Stimulated activated naive CD4-positive, alpha-beta T cell treated with Interleukin-2 at 50 U/mL for 16 hours (primary cell): ENCODE measurements at places on chromosomes 7 and 10.

GRCh38 chr10:88879534-88880281, at the start of gene STAMBPL1:
Gene STAMBPL1 (plus strand): TSS chr10:88880245. CDS start chr10:88901709, 21,464 bp downstream.
- peak; percentile 75 for DNase-seq

GRCh38 chr10:1366322-1366691, 310.1 kb downstream of the WDR37 start:
- no peak for DNase-seq

DNA sequence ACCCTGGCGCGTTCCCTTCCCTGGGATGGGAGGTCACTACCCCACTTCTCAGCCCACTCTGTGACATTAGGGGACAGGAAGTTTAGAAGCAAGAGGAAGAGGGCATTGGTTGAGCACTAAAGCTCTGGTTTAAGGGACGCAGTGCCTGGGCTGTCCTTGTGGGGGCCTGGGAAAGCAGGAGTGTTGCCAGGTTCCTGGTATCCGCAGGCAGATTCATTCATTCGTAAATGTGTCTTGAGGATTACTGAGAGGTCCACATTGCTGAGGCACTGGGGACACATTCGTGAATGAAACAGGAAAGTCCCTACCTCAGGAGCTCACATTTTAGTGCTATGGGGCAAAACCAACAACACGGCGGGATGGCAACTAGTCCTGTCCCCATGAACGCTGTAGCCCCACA, 69.4 kb downstream of the COL13A1 start:
- no peak for DNase-seq

- no peak for DNase-seq
These were observed 86.5 kb downstream of the HERC4 start for GRCh38 chr10:67988606-67989005.

DNA sequence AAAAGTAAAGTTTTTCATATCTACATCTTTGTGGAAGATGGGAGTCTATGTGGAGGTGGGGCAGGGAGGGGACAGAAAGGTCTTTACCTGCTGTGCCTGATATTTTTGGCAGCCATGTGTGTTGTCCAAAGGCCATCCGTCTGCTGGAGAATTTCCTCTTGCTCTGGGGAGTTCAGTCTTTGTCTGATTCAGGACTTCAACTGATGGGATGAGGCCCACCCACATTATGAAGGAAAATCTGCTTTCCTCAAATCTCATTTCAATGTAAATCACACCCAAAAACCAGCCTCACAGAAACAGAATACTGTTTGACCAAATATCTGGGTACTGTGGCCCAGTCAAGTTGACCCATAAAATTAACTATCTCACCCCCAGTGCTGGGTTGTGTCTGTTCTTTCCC, 12.5 kb upstream of the ITIH5 start:
- no peak for DNase-seq

- no peak for DNase-seq
These were observed 44.4 kb downstream of the JAKMIP3 start for GRCh38 chr10:132110111-132110521.

- no peak for DNase-seq
These were observed 154.0 kb downstream of the REEP3 start for GRCh38 chr10:63675171-63675570.

DNA sequence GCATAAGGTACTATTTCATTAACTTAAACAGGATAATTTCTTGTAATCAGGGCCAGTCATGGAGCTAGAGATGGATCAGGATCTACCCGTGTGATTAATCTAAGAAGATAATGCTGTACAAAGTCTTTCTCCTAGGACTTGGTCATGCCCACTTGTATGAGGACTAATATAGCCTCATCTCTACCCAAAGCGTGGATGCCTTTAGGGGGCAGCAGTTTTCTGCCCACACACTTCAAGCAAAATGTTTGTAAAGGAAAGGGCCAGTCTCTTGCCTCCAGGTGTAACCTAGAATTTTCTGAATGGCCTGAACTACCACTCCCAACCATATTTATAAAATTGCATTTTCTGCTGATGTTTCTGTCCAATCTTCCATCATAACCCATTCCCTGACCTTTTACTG, 764.0 kb upstream of the IGFBP3 start:
- DNase-seq = no peak

- no peak for DNase-seq
These were observed 87.6 kb downstream of the SH3PXD2A start for GRCh38 chr10:103767756-103768155.

GRCh38 chr7:102859799-102860125, 53.0 kb upstream of the LRRC17 start:
- DNase-seq = no peak

- DNase-seq = no peak
These were observed 378.5 kb downstream of the TCERG1L start for GRCh38 chr10:130933008-130933390.

DNA sequence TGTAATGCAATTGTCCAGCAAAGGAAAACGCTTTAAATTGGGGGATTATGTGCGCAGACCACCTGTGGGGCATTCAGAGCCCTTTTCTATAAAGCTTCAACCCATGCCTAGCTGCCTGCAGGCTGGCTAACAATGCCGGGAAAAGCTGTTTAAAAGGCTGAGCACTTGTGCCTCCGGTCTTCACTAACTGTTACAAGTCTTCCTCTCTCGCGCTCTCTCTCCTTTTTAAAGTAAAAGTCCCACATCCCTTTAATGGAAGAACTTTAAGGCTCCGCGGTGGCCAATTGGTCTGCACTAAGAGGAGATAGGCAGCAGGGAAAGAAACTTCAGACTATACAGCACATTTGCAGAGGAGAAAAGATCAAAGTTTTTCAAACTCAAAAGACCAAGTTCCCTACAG, 4.6 kb downstream of the FZD8 start:
- no peak for DNase-seq

DNA sequence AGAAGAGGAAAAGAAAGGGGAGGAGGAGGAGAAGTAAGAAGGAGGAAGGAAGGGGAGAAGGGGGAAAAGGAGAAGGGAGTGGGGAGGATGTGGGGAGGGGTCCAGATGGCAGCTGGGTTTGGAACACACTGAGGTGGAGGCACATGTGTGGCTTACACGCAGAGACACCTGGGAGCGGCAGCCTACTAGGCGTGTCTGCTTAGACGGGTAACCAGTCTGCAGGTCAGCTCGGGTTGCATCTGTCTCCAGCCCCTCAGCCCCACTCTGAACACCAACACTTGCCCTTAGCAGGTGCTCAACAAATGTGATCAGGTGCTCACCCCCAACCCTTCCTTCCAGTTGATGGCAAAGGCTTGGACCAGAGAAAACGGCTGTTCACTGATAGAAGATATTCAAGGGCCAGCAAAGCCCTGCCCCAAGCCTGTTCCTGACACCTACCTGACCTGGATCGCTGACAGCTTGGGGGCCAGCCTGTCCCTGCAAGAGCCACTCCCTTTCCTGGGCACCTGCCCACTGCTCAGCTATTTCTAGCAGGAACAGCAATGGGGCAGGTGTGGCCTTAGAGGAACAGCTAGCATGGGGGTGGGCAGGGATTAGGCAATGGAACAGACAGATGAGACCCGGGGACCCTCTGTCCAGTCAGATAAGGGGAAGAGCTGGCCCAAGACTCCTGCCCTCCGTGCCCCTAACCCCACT, 70.5 kb downstream of the SH3PXD2A start:
- no peak for DNase-seq

- no peak for DNase-seq
These were observed 469.5 kb upstream of the ZMIZ1 start for GRCh38 chr10:78599122-78599853.

DNA sequence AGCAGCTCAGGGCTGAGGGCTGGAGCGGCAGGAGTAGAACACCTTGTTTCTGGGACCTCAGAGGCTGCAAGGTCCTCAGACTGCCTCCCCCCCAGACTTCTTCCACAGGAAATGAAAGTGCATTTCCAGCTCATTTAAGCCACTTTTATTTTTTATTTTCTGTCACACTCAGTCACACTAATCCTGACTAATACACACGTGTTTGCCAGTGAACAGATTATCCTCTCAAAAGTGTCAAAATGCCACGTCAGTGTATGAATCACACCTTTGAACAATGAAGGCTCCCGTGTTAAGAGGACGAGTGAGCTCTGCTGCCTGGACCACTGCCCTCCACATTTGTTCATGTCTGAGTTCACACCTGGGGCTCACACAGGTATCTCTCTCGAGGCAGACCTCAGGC, 488.5 kb downstream of the DNAJB6 start:
- no peak for DNase-seq

- no peak for DNase-seq
These were observed 188.5 kb upstream of the MKI67 start for GRCh38 chr10:128314686-128315085.

DNA sequence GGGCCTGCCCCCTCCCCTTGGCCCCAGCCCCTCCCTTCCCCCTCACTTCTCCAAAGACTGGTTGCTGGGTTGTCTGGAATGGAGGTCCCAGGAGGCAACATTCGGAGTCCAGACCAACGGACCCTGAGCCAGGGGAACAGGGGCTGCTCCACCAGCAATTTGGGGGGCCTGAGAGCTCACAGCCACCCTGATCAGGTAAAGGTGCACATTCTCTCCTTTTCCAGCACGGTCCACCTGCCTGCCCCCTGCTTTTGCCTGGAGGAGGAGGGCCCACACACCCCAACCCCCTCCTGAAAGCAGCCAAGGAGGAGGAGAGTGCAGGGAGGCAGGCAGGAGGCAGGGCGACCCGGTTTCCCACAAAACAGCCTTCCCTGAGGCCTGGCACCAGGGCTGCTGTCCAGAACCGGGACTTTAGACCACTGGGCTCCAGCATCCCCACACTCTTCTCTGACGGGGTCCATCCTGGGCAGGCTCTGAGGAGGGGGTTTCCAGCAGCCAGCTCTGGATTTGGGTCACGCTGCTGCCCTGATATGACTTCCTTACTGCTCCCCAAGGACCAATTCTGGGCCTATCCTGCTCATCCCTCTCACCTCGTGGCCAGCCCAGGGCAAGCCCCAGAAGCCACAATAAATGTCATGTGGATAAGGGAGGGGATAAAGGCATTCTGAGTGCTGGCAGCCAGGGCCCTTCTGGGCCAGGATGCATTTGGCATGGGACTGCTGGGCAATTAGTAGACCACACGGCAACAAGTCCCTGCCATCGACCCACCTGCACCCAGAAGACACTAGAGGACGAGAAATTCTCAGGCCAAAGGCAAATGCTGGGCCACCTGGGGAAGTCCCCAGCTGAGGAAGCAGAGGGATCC, 1.1 kb upstream of the CAMK2B start:
- DNase-seq = no peak

GRCh38 chr10:44063686-44064085, 321.2 kb downstream of the CXCL12 start:
- no peak for DNase-seq

- no peak for DNase-seq
These were observed 1.8 kb downstream of the PALD1 start for GRCh38 chr10:70480239-70480861.

GRCh38 chr10:131311661-131312477, at the start of gene TCERG1L:
Gene TCERG1L (minus strand): TSS chr10:131311721. CDS start chr10:131311635, 86 bp downstream.
- DNase-seq = no peak

GRCh38 chr7:68216051-68216450, 1219.4 kb downstream of the TYW1 start:
- DNase-seq = no peak

GRCh38 chr10:53223851-53224250, 451.3 kb upstream of the MBL2 start:
- DNase-seq = no peak

GRCh38 chr10:84118395-84119006, 20.8 kb upstream of the GHITM start:
- DNase-seq = no peak

DNA sequence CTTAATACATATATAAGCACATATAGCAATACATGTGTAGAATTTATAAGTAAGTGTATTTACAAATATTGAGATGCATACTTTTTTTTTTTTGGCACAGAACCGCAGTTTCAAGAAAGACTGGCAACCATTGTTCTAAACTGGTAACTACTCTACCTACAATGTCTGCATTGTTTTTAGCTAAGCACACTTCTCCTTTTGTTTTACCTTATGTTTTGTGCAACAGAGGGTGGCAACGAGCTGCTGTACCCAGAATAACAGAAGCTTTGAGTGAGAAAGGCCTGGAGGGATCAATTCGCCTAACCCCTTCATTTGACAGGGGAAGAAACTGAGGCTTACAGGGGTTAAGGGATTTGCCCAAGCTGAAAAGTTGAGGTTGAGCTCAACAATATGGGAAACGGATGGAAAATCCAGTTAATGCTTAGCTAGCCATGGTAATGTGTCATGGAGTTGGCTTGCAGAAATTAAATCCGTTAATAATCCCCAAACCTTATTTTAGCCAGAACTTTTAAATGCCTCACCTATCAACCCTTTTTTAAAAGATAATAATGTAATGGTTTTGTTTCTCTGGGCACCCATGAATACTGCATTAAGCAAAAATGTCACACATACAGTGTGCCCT, 25.5 kb downstream of the FZD1 start:
- DNase-seq = no peak

DNA sequence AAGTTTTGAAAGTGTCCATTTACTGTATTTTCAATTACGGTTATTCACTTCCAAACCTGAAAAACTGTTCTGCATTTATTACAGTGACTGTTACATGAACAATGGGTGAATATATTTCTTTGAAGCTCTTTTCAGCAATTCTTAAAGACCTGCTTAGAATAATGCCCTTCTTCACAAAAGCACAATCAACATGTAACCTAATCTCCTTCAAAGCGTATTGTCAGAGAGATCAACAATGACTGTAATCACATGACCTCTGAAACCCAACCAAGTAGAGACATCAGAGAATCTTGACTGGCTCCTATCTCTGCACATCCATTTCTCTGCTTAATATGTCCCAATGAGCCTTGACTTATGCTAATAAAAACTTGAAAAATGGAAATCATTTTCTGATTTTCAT, 126.7 kb downstream of the NRCAM start:
- no peak for DNase-seq

DNA sequence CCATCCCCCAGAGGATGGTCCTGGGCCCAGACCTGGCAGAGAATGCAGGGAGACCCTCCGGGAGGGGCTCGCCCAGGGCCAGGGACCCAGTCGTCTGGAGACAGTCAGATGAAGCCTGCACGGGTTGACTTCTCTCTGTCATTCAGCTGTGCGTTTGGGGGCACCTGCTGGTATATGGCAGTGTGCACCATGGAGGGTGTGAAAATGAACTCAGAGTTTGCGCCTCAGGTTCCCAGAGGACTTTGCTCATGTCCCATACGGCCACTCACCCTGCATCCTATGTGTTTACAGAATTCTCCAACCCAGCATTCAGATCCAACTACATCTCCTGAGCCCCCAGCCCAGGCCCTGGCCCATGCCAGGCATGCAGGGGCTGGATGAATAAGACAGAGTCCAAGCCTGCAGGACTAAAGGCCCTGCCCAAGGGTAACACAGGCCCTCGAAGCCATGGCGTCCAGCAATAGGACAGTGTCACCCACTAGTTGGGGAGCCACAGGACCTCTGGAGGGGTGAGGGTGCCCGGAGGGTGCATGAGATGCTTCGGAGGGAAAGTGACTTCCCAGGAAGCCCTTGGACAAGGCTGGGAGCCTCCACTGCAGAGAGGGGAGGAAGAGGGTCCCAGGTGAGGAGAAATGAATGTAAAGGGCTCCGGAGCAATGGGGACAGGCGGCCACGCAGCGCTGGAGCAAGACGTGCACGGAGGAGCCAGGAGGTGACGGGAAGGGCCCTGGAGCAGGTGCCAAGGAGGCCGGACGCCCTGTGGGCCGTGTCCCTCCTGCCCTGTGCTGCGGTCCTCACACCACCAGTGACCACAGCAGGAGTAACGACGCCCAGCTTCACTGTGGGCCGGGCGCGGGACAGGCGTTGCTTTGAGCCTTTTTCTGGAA, 36.3 kb downstream of the CALML3 start:
- no peak for DNase-seq

- no peak for DNase-seq
These were observed 87.4 kb downstream of the CHN2 start for GRCh38 chr7:29281782-29282541.

- no peak for DNase-seq
These were observed 554.9 kb upstream of the NRP1 start for GRCh38 chr10:33889371-33889770.
